ENCODE measurements at places on chromosomes 11 and 22.

DNA sequence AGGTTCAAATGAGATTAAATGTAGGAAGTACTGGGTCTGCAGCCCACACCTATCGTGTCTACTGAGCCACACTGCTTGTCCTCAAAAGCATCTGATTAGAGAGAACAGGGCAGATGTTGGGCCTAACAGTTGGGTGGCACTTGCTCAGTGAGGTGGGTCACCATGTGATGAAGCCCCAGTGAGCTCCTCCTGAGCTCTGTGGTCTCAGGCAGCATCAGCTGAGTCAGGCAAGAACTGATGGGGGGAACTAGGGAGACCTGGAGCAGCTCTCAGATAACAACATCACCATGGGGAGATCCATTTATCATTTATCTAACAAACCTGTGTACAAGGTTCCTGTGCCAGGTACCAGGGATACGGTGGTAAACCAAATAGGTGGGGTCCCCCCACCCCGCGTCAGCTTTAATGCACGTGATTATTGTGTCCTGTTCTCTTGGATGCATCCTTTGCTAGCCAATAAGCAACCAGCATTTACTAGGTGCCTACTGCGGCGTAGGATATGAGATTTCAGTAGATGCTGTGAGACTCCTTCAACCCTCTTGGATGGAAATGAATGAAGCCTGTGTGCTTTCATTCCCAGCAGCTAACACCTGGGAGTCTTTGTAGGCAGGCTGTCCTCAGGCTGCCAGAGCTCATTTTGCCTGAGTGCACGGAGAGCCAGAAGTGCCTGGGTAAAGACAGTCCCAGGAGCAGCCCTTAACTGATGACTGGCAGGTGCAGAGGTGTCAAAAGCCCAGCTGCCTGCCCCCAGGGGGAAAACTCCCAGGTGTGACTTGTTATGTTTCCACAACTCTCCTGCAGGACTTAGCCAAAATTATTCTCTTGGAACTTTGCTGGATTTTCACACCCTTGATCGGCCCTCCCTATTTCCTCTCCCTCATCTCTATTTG, 73.6 kb upstream of the NARS2 start:
- DNase-seq = no peak

DNA sequence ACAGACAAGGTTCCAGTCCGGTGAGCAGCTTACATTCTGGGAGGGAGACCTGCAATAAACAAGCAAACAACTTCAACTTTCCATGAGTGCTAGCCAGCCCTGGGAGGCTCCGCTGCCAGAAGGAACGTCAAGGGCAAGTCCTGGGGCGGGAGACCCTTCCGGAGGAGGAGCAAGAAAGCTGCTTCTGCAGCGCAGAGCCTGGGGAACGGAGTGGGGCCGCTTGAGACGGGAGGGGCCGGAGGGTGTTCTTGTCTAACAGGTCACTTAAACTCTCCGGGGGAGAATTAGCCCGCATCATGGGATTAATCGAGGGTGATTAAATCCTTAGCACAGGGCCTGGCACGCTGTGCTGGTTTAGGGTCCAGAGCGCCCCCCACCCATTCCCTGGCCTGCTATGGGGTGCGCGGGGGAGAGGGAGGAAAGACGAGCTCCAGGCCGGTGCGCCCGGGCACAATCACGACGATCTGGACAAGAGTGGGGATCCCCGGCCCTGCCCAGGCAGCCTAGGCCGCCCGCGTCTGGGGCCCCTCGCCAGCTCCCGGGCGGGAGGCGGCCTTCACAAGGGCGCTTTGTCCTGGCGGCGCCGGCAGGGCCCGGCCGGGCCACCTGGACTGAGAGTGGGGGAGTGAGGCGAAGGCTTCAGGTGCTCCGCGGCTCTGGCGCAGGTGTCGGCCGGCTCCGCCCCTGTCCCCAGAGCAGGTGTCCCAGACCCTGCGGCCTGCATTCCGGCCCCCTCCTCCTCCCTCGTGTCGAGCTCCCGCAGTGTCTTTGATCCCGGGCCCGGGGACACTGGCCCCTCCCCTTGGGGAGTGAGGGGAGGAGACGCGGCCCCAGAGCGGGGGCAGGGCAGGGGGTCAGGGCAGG, 663 bp upstream of the LARGE2 start:
- no peak for DNase-seq

GRCh38 chr11:117879516-117880480, 3.3 kb upstream of the FXYD6 start:
- no peak for DNase-seq

DNA sequence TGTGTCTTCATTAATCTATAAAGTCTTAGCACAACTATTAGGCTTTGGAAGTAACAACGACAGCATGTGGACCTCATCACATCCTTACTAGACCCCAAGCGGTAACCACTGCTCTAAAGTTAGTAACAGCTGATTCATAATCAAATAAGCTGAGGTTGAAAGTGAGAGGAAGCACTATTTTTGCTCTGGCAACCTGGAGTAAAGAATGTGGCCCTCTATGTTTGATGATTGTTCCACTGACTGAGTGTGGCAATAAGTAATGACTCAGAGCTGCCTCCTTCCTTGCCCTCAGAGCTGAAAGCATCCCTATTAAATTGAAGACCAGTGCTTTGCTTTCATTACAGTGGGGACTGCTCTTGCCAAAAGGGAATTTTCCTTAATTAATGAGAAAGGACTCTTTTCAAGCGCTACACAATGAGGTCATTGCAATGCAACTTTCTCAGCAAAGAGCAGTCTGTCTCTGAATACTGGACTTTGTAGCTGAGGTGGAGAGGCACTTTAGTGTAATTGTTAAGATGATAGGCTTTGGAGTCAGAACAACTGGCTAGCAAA, 906.1 kb upstream of the RAG2 start:
- DNase-seq = peak; percentile 72

GRCh38 chr11:11414996-11415395, 61.9 kb upstream of the CSNK2A3 start:
- no peak for DNase-seq

DNA sequence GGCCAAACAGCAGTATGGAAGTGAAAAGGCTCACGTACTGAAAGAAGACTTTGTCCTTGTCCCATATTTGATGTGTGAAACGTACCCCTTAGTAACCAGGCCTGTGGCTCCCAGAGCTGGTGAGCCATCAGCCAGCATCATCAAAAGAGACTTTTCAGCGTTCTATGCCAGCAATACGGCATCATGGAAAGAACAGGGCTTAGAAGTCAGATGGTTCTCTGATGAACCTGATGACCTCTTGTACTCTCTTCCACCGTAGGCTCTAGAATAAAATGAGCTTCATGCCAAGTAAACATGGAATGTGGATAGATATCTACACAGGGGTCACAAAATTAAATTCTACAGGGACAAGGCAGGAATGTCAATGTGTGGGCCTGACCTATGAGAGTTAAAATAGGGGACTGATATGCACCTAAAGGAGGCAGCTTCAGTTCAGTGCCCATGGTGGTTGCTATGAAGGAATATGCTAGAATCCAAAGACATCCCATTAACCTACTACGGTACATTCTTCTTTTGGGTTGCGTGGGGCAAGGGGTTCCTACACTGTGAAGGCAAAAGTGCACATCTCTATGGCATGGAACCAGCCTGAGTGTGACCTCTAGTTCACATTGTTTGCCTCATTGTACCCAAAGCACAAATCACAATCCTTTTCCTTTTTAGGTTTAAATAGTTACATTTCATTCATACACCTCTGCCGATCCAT, 130.6 kb downstream of the ETS1 start:
- DNase-seq = no peak

DNA sequence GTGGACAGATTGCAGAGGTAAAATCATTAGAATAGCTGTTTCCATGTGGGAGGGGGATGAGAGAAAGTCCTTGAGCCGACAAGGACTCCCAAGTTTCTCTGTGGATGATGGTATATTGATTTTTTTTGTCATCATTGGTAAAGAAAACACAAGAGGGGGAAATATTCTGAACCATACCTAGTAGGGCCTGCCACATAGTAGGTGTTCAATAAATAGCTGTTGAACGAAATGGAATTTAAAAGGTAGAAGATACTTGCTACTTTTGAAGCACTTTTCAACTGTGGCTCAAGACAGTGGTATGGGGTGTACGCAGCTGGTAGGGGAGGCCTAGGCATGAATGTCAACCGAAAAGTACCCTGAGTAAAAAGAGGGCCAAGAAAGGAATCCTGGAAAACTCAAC, 2.1 kb downstream of the CAVIN3 start:
- no peak for DNase-seq

DNA sequence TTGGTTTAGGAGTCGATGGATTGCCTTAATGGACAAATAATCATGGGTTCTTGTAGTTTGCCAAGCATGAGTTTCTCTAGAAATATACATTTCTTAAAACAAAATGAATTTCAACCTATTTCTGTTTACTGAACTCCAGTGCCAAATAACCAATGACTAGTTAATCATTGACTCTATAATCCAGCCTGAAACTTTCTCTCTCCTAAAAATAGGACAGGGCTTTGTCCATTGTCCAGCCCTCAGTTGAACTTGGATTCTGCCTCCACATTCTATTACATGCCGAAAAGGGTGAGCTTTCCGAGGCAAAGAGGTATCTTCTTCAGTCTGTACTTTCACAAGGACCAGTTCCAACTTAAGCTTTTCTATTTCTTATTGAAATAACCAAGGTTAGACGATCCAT, 23.2 kb upstream of the CAT start:
- no peak for DNase-seq

- no peak for DNase-seq
These were observed 14.3 kb upstream of the ACCSL start for GRCh38 chr11:44033411-44033850.

- no peak for DNase-seq
These were observed 16.5 kb upstream of the TPBGL start for GRCh38 chr11:75223954-75224643.

GRCh38 chr11:32436751-32437494, 1.6 kb upstream of the WT1 start:
- no peak for DNase-seq

DNA sequence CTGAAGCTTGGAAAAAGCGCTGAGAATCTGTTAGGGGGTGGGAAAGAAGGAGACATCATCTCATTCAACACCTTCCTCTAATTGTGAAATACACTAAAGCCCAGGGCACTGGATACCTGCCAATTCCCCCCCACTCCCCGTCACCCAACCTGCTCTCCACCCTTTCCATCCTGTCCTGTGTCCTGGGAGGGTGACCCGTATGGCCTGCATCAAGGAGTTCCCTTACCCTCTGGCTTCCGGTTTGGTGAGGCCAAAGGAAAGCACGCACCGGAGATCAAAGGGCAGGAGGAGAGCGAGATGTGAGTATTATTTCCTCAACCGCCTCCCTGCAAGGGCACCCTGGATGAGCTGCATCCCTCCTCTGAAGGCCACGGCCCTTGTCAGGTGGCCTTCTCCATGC, 65.0 kb upstream of the PTPRJ start:
- no peak for DNase-seq

- no peak for DNase-seq
These were observed 8.3 kb downstream of the EHBP1L1 start for GRCh38 chr11:65584106-65584505.

GRCh38 chr11:21911061-21911460, 281.8 kb upstream of the ANO5 start:
- no peak for DNase-seq

DNA sequence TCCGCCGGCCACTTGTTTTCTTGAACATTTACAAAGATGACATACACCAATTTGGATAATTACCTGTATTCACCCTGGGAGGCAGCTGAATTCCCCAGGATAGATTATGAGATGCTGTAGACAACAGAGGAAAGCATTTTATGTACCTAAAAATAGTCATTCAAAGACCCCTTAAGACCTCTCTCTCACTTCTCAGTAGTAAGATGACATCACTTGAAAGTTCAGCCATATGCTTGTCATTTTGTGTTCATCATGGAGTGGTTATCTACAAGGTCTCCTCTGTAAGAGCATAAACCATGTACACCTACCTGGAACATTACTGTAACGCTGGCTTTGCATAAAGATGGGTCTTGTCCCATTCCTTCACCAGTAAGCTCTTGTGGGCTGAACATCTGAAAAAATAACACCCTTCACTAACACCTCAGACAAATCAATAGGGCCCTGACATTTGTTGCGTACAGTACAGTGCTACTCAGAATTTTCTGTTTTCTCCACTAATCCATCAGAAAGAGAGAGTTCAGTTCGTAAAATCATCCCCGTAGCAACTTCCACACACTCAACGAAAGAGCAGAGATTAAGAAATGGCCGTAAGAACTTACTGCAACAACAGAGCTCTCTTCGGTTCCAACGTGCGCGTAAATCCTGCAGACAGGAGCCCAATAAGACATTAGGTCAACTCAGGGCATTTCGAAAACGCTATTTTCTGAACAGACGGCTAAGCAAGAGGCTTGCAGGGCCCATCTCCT, 15.6 kb upstream of the WDR74 start:
- no peak for DNase-seq

- no peak for DNase-seq
These were observed 32.1 kb downstream of the ARFGAP2 start for GRCh38 chr11:47144541-47144940.

DNA sequence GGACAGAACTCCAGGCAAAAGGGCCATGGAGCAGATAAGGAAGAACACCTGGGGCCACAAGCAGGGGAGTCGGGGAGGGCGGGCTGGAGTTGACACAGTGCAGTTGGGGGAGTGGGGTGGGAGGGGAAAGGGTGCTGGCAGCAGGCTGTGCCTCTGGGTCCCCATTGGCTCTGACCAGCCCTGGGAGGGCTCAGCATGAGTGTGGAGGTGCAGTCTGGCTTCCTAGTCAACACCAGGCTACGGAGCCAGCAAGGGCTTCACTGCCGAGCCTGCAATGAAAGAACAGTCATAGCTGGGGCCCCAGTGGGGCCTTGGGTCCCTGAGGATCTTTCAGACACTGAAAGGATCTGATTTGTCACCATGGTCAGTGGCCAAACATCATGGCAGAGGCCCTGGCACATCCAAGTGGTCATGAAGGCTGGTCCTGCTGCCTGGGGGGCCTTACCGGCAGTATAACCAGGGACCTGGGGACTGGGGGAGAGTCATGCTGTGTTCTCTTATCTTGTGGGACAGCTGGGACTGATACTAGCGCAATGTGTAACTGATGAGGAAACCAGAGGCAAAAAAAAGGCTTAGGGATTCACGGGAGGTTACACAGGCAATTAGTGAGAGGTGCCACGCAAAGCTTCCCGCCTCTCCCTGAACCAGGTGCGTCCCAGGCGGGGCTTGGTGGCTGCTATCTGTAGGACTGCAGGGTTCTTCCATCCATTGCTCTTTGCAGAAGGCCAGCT, 11.6 kb downstream of the SLC37A2 start:
- no peak for DNase-seq

- no peak for DNase-seq
These were observed 21.4 kb downstream of the YPEL1 start for GRCh38 chr22:21714059-21714770.

- no peak for DNase-seq
These were observed 114.1 kb downstream of the SERGEF start for GRCh38 chr11:17898782-17899181.
